ENCODE measurements at places on chromosomes 7 and 10. TPM values are rescaled to one million over a fixed set of nuclear protein-coding genes. Genes with fewer than 3 reads are reported as not detected.

Gene OGDHL
- total RNA-seq: not detected

Gene TNS3
- total RNA-seq: 1.3 TPM

Gene CDHR1
- 0.12 TPM for total RNA-seq

Gene PRTFDC1
- total RNA-seq: 0.23 TPM

Gene IGF2BP3
- not detected for total RNA-seq

Gene RABGEF1
- 23.0 TPM for total RNA-seq

- peak; percentile 56 for DNase-seq
Observed at GRCh38 chr10:91758303-91759146, 39.7 kb upstream of the TNKS2 start.

- no peak for DNase-seq
Observed at GRCh38 chr10:121880895-121881294, 46.9 kb downstream of the ATE1 start.

- no peak for DNase-seq
Observed at GRCh38 chr10:125231116-125231812, 70.9 kb upstream of the CTBP2 start.

DNA sequence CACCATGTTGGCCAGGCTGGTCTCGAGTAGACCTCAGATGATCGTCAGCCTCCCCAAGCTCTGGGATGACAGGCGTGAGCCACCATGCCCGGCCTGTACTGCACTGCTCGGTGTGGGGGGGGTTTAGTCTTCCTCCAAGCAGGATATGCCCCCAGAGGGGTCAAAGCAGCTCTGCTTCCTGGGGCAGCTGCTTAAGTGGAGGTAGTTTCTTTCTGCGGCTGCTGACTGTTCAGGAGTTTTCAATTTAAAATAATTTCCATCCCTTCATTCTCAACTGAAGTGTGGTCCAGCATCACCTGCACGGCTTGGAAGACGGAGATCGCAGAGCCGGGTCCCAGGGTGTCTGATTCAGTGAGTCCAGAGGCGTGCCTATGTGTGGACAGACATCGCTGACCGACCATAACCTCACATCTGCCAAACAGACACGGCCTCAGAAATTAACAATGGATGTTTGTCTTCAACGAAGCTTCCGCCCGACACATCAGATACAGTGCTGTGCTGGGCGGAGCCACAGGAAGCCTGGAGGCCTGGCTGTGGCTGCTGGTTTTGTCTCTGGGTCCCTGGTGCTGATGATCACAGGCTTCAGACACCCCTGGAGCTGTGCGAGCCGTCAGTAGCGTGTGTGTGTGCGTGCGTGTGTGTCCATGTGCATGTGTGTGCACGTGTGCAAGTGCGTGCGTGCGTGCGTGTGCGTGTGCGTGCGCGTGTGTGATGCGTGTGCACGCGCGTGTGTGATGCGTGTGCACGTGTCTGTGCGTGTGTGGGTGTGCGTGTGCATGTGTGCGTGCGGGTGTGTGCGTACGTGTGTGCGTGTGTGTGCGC is 226.5 kb upstream of the PITRM1 start:
- DNase-seq: no peak

GRCh38 chr10:30160271-30160982 is 101.0 kb upstream of the JCAD start:
- no peak for DNase-seq

GRCh38 chr7:46024263-46024916 is 103.3 kb upstream of the IGFBP3 start:
- no peak for DNase-seq

- no peak for DNase-seq
Observed at GRCh38 chr10:43691485-43691884, 42.8 kb upstream of the ZNF32 start.

- DNase-seq: no peak
Observed at GRCh38 chr10:99393683-99394082, 36.7 kb downstream of the GOT1 start.

DNA sequence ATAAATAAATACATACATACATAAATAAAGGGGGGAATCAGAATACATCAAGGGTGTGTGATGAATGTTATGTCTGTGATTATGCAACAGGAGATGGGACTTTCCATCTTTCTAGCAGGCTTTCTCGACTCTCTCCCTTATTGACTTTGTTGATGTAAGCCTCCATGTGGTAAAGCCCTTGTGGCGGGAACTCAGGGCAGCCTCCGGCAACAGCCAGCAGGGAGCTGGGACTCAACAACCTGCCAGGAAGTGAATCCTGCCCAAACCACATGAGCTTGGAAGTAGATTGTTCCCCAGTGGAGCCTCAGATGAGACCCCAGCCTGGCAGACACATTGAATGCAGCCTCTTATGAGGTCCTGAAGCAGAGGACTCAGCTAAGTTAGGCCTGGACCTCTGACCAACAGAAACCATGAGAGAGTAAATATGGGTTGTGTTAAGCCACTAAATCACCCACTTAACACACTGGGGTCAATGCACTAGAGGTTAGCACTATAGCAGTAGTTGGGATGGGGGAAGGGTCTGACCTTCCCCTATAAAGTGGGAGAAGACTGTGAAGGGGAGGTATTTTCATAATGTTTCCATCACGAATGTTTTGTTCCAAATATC is 104.0 kb downstream of the JCAD start:
- DNase-seq: no peak

- no peak for DNase-seq
Observed at GRCh38 chr7:34371922-34372321, 286.1 kb upstream of the NPSR1 start.

DNA sequence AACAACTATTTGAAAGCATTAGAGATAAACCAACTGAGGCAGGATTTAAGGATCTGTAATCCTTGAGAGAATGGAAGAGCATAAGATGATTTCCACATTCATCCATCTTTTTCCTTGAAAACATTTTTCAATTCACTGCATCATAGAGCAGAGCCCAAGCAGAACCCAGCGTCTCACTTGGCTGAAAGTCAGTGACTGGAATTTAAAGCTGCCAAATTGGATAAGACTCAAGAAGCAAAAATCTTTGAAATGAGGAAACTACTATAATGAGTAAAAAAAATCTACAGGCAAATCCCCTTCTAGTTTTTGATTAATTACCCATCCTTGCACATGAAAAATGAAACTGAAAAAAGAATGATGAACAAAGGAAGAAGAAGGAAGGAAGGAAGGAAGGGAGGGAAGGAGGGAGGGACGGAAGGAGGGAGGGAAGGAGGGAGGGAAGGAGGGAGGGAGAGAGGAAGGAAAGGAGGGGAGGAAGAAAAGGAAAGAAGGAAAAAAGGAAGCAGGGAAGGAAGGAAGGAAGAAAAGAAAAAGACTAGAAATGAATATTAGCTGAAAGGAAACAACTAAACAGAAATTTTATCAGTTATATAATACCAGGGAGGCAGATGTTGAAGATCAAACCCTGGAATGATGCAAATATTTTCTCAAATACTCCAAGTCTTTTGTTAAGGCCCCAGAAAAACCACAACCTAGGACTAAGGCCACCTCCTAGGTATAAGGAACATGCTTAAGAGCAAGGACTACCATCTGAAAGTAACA is 336.3 kb upstream of the MAGI2 start:
- no peak for DNase-seq

GRCh38 chr7:3380034-3380433 is 79.0 kb downstream of the SDK1 start:
- no peak for DNase-seq

DNA sequence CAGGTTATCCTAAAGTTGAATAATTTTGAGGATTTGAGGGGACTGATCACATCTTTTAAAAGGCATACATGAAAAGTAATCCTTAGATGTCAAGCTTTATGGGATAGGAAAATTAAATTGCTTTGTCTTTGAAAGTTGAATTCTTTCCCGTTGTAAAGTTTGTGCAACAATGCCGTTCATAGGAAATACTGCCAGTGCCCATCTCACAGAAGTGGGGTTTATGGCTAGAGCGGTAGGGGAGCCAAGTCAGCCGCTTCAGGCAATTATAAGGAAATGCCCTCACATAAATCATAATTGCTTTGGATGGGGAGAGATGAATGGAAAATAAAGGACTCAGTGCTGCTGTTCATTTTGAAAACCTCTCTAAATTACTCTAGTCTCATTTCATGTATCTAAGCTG is 18.1 kb downstream of the CDC123 start:
- DNase-seq: no peak

DNA sequence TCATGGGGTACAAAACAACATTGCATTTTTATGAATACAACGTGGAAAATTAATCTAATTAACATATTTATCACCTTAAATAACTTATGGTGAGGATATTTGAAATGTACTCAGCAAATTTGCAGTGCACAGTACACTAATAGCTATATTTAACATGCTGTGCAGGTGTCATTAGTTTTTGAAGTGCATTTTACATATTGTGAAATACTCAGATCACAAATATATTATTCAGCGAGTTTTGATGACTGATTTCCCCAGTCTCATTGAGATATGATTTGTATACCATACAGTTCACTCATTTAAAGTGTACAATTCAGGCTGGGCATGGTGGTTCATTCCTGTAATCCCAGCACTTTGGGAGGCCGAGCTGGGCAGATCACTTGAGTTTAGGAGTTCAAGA is 59.5 kb downstream of the TET1 start:
- DNase-seq: no peak

Data from CD4-positive, alpha-beta memory T cell (primary cell).